Erythroblast (primary cell): ENCODE measurements at places on chromosomes 6 and 20.

GRCh38 chr20:57558614-57559288 is 2.2 kb upstream of the PCK1 start:
- DNase-seq: peak; percentile 24

DNA sequence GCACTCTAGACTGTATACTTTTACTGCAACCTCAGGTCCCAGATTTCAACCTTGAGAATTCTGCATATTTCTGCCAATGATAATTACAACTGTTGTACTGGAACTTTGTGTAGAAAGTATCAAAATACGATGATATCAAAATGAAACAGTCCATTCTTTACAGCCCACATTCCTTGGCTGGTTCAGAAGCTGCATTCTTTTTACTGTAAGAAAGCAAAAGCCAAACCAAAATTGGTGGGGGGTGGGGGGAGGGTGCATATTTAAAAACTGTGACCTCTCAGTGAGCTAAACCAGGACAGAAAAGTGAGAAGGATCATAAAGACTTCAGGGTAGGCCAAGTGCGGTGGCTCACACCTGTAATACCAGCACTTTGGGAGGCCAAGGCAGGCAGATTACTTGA is 41.8 kb upstream of the UBR2 start:
- DNase-seq: no peak

- no peak for DNase-seq
Observed at GRCh38 chr20:33914919-33915318, 78.8 kb upstream of the RALY start.

GRCh38 chr20:10218536-10219451 is at the start of gene SNAP25:
Gene SNAP25 (plus strand): TSS chr20:10218830. CDS start chr20:10275492, 56,662 bp downstream.
- DNase-seq: peak; percentile 78

DNA sequence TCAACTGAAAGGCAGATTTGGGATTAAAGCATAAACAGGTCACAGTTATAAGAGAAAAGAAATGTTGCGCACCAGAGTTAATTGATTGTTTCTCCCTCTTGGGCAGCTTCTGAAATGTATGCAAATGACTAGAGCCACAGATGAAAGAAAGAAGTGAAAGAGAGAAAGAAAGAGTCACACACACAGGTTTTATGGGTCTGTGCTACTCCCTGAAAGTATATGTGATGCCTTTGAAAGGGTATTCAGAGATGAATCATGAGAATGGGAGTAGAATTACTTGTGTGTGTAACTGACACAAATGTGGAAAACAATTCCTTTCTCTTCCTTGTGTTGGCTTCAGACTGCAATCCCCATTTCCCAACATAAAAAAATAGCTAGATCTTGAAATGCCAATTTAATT is 196.9 kb downstream of the FOXA2 start:
- DNase-seq: no peak

DNA sequence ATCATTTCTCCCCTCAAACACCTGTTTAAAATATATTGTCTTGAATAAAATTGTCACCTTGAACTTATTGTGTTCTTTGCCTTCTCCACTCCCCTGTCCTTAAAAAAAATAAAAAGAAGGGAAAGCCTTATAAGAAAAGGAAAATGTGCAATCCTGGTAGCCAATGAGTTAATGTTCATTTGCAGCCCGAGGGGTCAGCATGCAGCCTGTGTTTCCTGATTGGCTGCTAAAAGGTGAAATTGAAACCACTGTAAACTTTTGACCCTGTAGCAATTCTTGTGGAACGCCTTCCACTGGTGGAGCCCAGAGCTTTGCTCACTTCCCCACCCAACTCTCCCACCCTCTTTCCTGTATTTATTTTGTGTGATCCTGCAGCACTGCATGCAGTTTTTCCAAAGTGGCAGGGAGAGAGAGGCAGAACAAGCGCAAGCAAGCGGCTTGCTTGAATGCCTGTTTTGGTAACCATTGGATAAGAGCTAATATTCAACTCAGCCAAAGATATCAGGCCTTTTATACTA is 74.9 kb downstream of the NCOA3 start:
- DNase-seq: peak; percentile 31

GRCh38 chr6:166781331-166781730 is 154.3 kb upstream of the RPS6KA2 start:
- DNase-seq: no peak

- DNase-seq: no peak
Observed at GRCh38 chr20:57055345-57055744, 211.1 kb downstream of the BMP7 start.

GRCh38 chr6:21596145-21596948 is 2.8 kb downstream of the SOX4 start:
- DNase-seq: peak; percentile 33

DNA sequence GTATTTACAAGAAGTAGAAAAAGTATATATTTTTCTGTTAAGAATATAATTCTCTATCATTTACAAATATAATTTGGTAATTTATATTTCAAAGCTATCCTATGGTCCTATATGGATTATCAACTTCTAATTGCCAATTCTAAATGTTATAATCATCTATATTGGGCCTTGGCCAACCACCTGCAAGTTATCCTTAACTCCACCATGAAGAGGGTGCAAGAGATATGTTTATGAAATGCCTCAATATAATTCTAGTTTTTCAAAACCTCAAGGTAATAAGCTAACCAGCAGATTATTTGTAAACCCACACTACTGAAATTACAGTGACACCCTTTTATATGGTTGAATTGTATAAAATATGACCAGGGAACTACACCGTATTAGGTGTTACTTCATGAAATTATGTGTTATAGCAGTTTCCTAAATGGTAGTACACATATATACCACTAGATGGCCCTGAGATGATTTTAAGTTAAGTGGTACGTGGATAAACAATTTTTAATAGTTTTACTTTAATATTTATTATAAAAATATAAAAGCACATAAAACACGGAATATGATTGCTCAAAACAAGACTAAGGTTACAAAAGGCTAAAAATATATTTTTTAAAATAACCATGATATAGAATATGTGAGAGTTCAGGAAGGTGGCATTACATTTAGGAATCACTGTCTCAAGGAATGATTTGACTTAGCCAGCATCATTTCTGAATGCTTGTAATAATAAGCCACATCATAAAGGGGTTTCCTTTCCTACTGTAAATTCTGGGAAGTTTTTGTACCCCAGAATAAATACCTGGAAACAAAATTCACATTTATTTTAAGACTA is 9.8 kb upstream of the PNISR start:
- peak; percentile 56 for DNase-seq

DNA sequence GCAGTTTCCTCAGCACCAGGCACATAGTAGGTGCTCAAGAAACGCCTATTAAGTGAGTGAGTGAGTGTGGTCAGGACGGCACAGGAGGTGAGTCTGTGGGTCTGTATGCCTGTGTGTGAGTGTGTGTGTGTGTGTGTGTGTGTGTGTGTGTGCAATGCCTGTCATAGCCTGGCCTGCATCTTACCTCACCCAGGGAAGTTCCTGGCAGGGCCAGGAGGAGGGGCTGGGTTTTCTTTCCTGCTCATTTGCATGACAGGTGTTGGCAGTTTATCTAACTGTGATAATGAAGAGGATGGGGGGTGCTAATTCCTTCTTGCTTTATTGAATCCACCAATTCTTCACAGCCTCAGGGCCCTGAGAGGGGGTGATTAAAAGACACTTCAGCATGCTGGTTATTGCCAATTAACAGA is 146.7 kb upstream of the MLN start:
- no peak for DNase-seq

GRCh38 chr6:100701728-100702127 is 179.4 kb downstream of the ASCC3 start:
- DNase-seq: no peak

GRCh38 chr20:58059260-58059544 is 169.3 kb downstream of the ANKRD60 start:
- no peak for DNase-seq

DNA sequence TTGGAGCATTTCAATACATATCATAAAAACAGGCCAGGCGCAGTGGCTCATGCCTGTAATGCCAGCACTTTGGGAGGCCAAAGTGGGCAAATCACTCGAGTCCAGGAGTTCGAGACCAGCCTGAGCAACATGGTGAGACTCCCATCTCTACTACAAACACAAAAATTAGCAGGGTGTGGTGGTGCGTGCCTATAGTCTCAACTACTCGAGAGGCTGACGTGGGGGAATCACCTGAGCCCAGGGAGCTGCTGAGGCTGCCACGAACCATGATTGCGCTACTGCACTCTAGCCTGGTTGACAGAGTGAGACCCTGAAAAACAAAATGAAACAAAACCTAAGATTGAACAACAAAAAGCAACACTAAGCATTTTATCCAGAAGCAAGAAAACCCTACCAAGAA is 47.2 kb downstream of the BACH2 start:
- no peak for DNase-seq

DNA sequence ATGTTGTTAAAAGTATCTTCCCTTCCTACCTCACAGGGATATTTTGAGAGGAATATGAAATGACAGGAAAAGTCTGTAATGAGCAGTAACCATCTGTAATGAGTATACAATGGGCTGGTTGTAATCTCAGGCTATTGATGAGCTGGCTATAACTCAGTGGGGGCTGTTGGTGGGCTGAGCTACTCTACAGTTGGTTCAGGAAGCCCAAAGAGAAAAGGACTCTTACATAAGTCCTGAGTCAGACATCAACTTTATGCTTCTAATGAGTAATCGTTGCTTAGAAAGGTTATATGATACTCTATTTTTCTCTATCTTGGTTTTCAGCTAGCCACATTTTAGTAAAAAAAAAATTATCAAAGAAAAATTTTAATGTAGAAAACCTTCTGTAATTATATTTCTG is 26.4 kb downstream of the ZNF391 start:
- DNase-seq: no peak

- peak; percentile 75 for DNase-seq
Observed at GRCh38 chr20:49685809-49686208, 27.9 kb downstream of the B4GALT5 start.

GRCh38 chr20:15653396-15654207 is 919.6 kb downstream of the KIF16B start:
- no peak for DNase-seq

- peak; percentile 29 for DNase-seq
Observed at GRCh38 chr20:33687370-33687915, 1.3 kb upstream of the E2F1 start.

DNA sequence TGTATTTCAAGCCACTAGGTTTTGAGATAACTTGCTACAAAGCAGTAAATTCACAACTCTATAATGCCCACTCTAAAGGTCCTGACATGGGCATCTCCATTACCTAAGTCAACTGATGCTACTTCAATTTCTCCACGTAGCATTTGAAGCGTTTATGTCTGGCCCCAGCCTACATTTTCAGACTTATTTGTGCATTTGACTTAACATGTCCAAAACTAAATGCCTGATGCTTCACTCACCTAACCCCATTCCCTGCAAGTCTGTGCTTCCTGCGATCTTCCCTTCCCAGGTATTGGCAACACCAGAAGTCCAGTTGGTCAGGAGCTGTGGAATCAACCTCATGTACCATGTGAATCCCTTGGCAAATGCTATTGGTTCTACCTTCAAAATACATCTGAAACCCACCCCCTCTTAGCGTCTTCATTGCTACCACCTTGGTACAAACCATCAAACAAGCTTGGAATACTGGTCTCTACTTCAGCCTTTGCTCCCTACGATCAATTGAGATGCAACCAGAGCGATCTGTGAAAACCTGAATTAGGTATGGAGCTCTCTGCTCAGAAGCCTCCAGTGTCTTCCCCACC is 12.8 kb upstream of the ZNFX1 start:
- peak; percentile 20 for DNase-seq

- DNase-seq: no peak
Observed at GRCh38 chr6:7784706-7785105, 58.8 kb downstream of the BMP6 start.

DNA sequence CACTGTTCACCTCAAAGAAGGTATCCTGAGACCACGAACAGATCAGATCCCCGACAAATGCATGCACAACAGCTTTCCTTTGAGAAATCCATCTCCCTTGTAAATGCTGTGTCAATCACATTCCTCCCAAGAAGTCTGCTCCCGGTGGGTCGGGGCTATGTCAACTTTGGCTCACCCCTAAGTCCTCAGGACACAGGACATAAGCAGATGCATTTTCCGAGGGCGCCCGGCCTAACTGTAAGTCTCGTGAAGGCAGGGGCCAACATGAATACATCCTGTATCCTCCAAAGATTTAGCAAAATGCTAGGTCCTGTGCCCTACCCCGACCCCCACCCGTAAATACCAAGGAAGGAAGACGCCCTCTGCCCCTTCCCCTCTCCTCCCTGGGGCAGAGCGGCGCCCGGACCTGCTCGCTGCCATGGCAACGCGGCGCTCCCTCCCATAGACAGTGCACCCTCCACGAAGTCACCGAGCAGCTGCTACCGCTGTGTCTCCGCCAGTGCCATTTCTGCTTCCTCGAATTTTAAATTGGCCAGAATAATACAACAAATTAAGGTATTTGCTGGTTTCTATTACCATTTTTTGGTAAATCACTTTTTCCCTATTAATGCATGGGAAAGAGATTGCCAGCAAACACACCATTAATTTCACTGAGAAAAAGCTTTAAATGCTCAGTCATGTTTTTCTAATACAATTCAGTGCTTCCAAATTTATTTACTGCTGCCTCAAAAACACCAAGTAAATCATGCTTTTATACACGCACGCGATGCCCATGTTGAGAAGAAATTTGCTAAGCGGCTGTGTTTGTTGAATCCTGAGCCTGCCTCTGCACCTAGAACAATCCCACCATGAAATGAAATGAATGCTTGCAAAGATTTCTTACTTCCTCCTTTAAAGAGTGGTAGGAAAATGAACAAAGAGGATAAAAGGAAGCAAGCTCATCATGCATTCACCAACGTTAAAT is 100.6 kb downstream of the PCSK2 start:
- no peak for DNase-seq

GRCh38 chr6:46072866-46073265 is 56.9 kb upstream of the ENPP4 start:
- no peak for DNase-seq

- no peak for DNase-seq
Observed at GRCh38 chr6:1878330-1878729, 268.6 kb downstream of the FOXC1 start.

GRCh38 chr20:17841751-17842215 is 126.8 kb downstream of the SNX5 start:
- DNase-seq: no peak

DNA sequence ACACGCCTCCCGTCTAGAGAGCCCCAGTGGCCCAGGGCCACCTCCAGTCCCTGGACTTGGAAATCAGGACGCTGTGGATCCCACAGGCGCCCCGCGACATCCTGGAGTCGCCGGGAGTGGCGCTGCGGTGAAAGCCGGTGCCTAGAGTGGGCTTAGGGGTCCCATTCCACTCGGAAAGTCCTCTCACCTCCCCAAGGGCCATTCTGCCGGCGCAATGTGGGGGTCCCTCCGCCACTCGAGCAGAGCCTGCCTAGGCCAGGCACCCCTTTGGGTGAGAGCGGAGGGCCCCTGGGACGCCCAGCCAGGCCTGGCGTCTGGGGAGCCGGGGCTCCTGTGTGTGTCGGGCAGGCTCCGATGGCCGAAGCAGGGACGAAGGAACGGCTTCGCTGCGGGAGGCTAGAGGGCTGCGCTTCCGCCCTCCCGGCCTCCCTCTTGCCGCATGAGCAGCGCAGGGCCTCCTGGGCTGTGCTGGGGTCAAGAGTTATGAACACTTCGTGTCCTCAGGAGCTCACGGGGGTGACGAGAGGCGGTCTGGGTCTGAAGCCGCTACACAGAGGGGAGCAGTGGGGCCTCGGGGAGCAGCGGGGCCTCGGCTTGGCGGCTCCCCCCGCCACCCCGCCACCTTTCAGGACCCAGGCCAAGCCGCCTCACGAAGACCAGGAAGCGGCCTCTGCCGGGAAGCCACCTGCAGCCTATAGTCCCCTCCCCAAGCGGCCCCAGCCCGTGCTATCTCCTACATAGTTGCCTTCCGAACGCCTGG is 13.6 kb downstream of the POU3F2 start:
- DNase-seq: no peak
